Iris pigment epithelial cell (primary cell): ENCODE measurements at places on chromosomes 7 and 10.

DNA sequence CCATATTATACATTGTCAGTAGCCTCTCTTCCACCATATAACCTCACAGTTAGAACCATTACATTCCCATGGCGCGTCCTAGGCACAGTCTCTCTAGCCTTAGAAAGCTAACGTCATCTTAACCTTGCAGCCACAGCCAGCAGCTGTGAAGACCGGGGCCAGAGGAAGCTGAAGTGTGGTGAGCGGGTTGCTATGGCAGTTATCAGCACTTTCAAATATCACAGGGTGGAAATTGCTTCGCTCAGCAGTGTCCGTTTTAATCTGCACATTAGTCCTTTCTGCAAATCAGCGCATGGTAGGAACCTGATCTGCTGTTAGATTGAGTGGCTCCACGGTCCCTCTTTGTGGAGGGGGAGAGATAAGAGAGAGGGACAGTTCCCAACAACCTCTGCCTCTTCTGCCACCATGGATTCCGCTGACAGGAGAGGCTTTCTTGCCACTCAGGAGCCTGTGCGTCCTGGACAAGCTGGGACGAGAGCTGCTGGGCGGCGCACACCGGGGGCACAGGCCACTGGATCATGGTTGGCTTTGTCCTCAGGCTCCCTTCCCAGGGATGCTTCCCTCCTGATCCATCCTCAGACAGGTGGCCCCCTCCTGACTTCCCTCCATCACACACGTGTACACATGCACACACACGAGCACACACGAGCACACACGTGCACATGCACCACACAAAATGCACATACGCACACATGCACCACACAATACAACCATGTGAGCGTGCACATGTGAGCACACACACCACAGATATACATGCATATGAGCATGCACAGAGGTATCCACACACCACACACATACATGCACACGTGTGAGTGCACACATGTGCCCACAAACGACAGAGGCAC is 93.8 kb downstream of the WDR37 start:
- DNase-seq: no peak

GRCh38 chr10:73586583-73586984 is 4.6 kb downstream of the USP54 start:
- DNase-seq: peak; percentile 91

DNA sequence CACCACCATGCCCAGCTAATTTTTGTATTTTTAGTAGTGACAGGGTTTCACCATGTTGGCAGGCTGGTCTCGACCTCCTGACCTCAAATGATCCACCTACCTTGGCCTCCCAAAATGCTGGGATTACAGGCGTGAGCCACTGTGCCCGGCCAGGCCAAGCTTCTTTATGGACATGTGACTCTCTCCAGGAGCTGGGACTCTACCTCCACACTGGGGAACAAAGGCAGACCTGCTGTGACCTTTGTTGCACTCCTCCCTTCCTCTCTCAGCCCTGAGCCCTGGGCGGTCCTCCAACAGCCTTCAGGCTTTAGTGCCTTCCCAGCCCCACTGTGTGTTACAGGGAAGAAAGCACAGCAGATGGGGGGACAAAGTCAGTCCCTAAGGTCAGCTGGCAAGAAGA is 55.0 kb upstream of the DUSP5 start:
- no peak for DNase-seq

GRCh38 chr10:104322416-104322782 is 15.9 kb downstream of the ITPRIP start:
- no peak for DNase-seq

DNA sequence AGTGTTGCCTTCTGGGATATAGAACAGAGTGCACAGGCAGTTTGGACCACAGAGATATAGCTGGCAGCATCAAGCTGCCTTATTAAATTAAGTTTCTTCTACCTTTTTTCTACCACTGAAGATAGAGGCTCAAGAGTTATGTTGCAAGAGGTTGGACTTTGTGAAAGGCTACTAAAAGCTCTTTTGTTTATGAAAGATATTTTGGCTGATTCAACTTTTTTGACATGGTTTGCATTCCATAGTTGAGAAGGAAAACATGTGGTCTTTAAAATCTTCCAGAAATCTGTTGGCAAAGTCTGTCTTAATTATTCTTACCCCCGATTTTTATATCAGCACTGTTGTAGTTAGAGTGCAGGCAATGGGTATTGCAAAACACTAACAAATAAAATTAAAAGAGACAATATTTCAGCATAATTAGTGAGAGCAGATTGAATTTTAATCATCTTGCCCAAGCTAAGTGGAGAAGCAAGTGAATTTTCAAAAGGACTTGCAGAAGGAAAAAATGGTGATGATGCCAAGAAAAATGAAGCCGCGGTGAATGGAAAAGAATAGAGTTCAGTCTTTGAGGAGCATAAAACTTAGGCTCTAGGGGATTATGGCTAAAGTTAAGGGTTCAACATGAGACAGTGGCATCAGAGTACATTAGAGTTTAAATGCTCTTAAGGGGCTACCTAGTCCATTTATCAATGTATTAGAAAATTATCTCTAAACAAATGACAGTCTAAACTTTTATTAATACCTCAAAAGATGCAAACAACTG is 450.9 kb upstream of the CNTNAP2 start:
- peak; percentile 5 for DNase-seq

GRCh38 chr7:107613948-107614347 is 33.9 kb downstream of the BCAP29 start:
- DNase-seq: peak; percentile 26

DNA sequence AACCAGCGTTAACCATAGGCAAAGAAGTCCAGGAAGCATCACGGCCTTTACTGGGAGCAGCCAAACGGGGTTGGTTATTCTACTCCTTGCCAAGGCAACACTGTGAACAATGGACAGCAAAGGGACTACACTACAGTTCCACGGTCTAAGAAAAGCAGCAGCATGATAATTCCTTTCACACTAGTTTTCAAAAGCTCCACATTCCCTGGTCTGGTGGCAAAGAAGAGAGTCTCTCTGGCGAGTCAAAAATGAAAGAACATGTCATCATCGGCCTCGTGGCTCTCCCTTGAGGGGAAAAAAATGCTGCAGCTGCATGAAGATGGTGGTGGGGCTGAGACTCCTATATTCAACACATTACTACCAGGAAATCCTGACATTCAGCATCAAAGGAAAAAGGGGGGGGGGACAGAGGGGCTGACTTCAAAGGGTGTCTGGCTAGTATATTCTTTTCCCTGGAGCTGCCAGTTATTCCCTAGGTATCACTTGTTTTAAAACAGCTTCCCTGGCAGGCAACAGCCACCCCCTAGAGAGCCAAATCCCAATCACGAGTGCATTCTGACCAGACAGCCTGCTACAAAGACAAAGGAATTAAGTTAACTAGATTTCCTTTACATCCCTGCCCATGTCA is 49.1 kb downstream of the SLC37A3 start:
- peak; percentile 29 for DNase-seq

GRCh38 chr7:138478499-138478908 is 18.4 kb downstream of the TRIM24 start:
- DNase-seq: peak; percentile 12

DNA sequence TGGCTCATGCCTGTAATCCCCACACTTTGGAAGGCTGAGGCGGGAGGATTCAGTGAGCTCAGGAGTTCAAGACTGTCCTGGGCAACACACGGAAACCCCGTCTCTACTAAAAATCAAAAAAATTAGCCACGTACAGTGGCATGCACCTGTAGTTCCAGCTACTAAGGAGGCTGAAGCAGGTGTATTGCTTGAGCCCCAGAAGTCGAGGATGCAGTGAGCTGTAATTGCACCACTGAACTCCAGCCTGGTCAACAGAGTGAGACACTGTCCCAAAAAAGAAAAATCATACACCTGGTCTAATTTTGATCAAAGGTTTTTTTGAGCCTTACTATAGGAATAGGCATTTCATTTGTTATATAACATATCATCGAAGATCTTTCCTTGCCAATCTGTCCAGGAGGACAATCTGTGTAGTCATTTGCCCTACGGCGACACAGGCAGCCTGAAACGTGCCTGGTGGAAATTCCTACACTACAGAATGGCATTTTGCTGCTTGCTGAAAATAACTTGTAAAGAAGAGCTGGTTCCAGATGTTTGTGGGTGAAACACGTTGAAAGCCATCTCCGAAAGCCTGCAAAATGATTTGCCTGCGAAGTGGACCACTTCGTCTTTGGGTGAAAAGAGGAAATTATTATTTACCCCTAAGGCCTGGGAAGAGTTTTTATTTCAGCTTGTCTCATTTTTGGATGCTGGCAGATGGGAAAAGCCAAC is 31.3 kb upstream of the GDI2 start:
- no peak for DNase-seq

- no peak for DNase-seq
Measured at GRCh38 chr7:108598153-108598552, 28.5 kb downstream of the DNAJB9 start.

DNA sequence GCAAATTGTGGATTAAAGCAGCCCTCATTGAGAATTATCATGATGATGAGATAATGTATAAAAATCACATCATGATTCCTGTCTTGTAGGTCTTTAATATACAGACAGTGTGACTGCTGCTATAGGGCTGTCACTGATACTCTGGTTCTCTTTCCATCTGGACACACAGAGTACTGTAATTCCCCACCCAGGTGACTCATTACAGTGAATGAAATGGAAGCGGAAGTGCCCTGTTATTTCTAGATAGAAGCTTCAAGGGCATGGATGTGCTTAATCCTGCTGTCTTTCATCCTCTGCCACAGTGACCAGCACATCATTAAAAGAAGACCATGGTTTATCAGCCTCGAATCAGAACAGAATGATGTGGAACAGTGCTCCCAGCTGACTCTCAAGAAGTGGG is 1234.0 kb downstream of the SORCS3 start:
- no peak for DNase-seq

DNA sequence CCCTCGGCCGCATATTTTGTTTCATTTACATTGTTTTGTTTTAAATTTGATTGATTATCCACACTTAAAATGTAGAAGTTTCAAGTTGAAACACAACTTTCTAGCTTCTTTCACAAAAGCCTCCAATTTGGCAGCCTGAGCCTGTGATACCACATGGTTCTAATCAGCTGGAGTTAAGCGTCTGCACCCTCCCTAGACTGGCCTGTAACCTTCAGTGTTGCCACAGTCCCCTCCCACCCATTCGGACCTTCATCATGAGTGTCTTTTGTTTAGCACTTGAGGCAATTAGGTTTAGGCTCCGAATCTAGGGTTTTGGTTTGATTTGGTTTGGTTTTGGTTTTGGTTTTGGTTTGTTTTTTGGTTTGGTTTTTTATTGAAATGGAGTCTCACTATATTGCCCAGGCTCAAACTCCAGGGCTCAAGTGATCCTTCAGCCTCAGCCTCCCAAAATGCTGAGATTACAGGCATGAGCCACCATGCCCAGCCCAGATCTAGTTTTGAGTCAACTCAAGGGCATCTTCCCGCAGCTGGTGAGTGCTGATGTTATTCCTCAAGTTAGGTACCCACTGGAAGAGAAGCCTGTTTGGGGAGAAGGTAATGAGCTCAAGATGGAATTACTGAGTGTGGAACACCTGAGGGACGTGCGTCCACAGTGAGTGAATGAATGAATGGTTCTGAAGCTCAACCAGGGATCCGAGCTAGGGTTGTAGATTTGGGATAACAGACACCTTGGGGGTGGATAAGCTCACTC is 201.4 kb downstream of the HECW1 start:
- DNase-seq: no peak

DNA sequence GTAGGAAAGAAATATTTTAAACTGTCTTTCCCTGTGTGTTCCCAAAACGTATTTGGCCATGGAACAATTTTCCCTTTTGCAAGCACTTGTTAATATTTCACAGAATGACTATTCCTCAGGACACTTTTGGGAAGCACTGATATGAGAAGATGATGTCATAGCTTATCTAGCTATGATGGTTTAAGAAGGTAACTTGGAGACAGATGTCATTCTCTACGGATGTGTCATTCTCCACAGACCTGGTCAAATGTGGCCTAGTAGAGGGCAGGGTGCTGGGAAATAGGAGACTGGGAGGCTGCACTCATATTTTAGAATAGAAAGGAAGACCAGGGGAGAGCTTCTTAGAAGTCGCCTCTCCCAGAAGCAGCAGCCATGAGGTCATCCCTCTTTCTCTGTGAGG is 220.7 kb upstream of the GLI3 start:
- DNase-seq: no peak

- DNase-seq: no peak
Measured at GRCh38 chr7:5117095-5117970, 71.7 kb downstream of the RBAK start.

DNA sequence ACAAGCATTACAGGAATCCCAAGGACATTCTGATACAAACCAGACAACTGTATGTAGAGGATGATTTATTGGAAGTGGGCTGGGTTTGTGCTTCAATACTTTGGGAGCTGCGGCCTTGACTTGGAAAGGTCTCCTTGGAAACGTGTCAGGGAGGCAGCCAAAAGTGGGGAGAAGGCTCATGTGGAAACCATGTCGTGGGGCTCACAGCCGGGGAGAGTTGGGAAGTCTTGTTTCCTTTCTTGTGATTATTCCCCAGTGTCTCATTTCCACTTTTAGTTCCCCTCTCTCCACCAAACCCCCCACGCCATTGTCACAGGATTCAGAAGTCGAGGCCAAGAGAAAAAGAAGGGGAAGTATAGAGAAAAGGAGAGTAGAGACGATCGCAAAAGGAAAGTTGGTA is 53.9 kb upstream of the SFMBT2 start:
- no peak for DNase-seq

DNA sequence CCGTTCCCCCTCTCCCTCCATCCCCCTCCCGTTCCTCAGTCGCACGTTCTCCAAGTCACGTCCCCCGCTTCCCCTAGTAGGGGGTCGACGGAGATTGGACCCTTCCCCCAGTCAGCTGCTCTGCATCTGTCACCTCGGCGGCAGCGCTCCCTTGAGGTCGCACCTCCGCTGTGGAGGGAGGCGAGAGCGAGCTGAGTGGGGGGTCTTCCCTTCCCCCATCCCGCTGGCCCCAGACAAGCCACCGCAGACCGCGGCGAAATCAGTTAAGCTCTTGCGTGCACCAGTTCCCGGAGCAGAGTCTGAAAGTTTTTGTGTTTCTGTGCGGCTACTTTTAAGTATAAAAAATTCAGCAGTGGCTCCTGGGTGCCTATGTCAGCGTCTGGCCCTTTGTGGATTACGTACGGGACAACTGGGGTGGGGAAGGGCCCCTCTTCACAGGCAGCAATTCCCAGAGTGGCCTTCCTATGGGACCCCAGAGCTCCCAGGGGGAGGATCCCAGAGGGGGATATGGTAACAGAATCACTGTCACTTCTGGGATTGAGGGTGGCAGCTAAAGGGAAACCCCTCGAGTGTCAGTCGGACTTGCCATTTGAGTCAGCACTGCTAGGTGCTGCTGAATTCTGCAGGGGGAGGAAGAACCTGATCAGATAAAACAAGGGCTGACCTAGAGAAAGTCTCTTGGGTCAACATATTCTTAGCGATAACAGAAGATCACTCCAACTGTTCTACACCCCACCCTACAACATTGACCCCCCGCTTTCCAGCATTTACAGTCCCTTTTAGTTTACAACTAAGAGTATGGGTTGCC is 12.5 kb upstream of the DDIT4 start:
- peak; percentile 74 for DNase-seq

GRCh38 chr7:16999541-17000267 is 117.9 kb upstream of the AGR3 start:
- no peak for DNase-seq

- peak; percentile 82 for DNase-seq
Measured at GRCh38 chr10:106557951-106558733, 606.4 kb downstream of the SORCS1 start.
